ENCODE measurements at places on chromosomes 11 and 22. TPM values are rescaled to one million over a fixed set of nuclear protein-coding genes. Genes with fewer than 3 reads are reported as not detected.

GRCh38 chr11:87173185-87174039, 135.7 kb downstream of the TMEM135 start:
- H3K4me3 ChIP-seq = no peak overlapping the region
- no peaks in the 10 kb centered on the region for H3K27me3 ChIP-seq
- no peak for DNase-seq
- peaks cover 5% of the 10 kb centered on the region for H3K4me1 ChIP-seq
- H3K27ac ChIP-seq = no peak overlapping the region
- H3K36me3 ChIP-seq = no peaks in the 10 kb centered on the region

Gene ANGPTL5
- not detected for total RNA-seq

DNA sequence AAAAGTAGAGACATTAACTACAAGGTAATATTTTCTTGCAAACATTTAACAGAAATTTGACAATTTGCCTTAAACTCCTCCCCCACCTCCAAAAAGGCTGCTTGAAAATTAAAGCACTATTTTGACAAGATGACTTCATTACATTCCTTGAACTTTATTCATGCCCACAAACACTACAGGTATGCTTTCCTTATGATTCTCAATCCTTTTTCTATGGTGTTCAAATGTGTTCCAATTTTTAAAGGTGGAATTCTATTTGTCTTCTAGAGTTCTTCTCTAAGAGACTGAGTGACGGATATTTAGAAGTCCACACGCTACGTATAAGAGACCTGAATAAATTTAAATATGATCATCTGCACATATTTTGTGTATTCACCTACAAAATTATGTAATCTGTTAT, 69.4 kb downstream of the MRTFA start:
- no peak overlapping the region for H3K27ac ChIP-seq
- no peak overlapping the region for H3K4me3 ChIP-seq
- no peaks in the 10 kb centered on the region for H3K36me3 ChIP-seq
- no peak for DNase-seq
- H3K27me3 ChIP-seq = no peaks in the 10 kb centered on the region

GRCh38 chr22:26689513-26690301, 32.3 kb downstream of the MIAT start:
- no peak for DNase-seq
- no peaks in the 10 kb centered on the region for H3K36me3 ChIP-seq
- H3K4me1 ChIP-seq = peaks cover 4% of the 10 kb centered on the region

DNA sequence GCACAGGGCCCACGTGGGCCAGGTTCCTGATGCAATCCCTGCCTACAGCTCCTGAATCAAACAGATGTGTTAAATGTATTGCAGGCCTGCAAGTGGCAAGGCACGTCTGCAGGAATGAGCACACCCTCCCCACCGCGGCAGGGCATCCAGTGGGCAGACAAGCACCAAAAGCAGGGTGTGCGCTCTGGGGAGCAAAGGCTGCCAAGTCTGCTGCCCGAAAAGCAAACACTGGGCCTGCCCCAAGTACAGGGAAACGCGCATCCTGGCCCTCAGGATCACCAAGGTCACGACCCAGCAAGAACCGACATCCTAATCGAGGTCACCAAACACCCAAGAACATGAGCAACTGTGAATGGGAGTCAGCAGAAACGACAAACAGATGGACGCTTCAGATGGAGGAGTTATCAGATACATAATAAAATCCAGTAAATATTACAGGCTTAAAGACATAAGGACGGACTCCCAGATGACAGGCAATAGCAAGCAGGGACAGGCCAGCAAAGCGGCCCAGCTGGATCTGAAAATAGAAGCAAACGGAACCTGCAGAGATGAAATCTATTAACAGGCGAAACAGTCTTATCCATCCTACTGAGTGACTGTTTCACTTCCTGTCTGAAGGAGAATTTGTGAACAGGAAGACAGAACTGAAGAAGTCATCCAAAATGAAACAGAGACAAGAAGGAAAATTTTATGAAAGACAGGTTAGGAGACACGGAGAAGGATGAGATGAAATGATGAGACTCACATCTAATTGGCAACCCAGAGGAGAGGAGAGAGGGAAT, 26.7 kb downstream of the CARS1 start:
- H3K27ac ChIP-seq = no peak overlapping the region
- peaks cover 30% of the 10 kb centered on the region for H3K36me3 ChIP-seq
- H3K27me3 ChIP-seq = no peaks in the 10 kb centered on the region
- DNase-seq = no peak

GRCh38 chr22:40050258-40050657, 55.5 kb downstream of the FAM83F start:
- H3K4me1 ChIP-seq = no peaks in the 10 kb centered on the region
- H3K36me3 ChIP-seq = no peaks in the 10 kb centered on the region
- DNase-seq = no peak

Gene CCDC73
- 0.18 TPM for total RNA-seq

GRCh38 chr11:66547662-66548009, 933 bp downstream of the ACTN3 start:
- DNase-seq = no peak
- peaks cover 26% of the 10 kb centered on the region for H3K4me1 ChIP-seq
- H3K27ac ChIP-seq = no peak overlapping the region
- H3K4me3 ChIP-seq = no peak overlapping the region

GRCh38 chr11:22415476-22415875, 77.3 kb downstream of the SLC17A6 start:
- no peaks in the 10 kb centered on the region for H3K36me3 ChIP-seq
- H3K27ac ChIP-seq = no peak overlapping the region
- H3K4me3 ChIP-seq = no peak overlapping the region
- no peaks in the 10 kb centered on the region for H3K27me3 ChIP-seq
- no peaks in the 10 kb centered on the region for H3K4me1 ChIP-seq

- H3K27me3 ChIP-seq = no peaks in the 10 kb centered on the region
- peak overlapping the region; percentile 64 for H3K27ac ChIP-seq
- H3K36me3 ChIP-seq = no peaks in the 10 kb centered on the region
- DNase-seq = no peak
Measured at GRCh38 chr11:68099057-68099456, 22.1 kb downstream of the CHKA start.

DNA sequence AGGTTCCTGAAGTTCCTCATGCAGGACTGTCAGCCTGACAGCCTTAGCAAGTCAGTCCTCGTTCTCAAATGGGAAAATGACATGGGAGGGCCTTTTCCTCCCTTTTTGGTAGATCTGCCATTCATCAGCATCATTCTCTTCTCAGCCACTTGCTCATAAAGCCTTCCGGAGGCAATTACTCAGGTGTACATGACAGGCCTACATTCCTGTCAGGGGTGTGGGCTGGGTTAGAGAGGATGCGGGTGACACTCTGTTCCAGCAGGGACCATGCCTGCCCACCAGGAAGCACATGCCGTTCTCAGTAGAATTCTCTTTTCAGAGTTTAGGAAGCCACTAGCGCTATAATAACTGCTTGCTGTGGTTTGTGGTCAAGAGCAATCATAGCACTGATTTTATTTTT, 24.2 kb upstream of the ANKK1 start:
- no peak overlapping the region for H3K27ac ChIP-seq
- H3K27me3 ChIP-seq = no peaks in the 10 kb centered on the region
- DNase-seq = no peak
- H3K4me3 ChIP-seq = no peak overlapping the region
- H3K4me1 ChIP-seq = no peaks in the 10 kb centered on the region
- H3K36me3 ChIP-seq = peaks cover 93% of the 10 kb centered on the region

Gene C11orf86
- not detected for total RNA-seq

DNA sequence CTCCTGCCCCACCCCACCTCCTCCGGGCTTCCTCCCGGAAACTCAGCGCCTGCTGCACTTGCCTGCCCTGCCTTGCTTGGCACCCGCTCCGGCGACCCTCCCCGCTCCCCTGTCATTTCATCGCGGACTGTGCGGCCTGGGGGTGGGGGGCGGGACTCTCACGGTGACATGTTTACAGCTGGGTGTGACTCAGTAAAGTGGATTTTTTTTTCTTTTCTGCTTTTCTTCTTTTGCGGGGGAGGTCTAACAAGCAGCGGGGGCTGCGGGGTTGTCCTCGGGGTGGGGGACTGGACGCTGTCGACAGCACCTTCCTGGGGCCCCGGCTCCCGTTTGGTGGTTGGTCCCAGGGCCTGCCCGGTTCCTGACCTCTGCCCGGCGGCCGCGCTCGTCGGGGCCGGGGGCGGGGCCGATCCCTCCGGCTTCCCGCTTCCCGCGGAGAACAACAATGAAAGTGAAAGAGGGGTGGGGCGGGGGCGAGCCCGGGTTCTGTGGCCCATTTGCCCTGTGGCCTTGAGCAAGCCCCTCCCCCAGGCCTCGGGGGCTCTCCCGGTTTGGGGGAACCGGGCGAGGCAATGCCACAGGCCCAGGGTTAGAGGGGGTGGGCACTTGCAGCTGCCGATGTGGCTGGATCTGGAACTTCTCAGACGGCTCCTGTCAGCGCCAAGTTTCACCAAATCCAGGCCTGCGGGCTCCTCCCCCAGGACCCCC, 975 bp upstream of the MDK start:
- peaks cover 16% of the 10 kb centered on the region for H3K4me1 ChIP-seq
- peak overlapping the region; percentile 85 for H3K27ac ChIP-seq
- no peaks in the 10 kb centered on the region for H3K27me3 ChIP-seq
- peaks cover 11% of the 10 kb centered on the region for H3K36me3 ChIP-seq
- no peak for DNase-seq

GRCh38 chr11:120030411-120030810, 107.5 kb downstream of the TRIM29 start:
- no peak overlapping the region for H3K4me3 ChIP-seq
- H3K27ac ChIP-seq = no peak overlapping the region
- no peaks in the 10 kb centered on the region for H3K4me1 ChIP-seq
- H3K27me3 ChIP-seq = no peaks in the 10 kb centered on the region
- DNase-seq = no peak
- H3K36me3 ChIP-seq = no peaks in the 10 kb centered on the region
